SJSA1 (cell line): ENCODE measurements at places on chromosomes 3 and 15.

DNA sequence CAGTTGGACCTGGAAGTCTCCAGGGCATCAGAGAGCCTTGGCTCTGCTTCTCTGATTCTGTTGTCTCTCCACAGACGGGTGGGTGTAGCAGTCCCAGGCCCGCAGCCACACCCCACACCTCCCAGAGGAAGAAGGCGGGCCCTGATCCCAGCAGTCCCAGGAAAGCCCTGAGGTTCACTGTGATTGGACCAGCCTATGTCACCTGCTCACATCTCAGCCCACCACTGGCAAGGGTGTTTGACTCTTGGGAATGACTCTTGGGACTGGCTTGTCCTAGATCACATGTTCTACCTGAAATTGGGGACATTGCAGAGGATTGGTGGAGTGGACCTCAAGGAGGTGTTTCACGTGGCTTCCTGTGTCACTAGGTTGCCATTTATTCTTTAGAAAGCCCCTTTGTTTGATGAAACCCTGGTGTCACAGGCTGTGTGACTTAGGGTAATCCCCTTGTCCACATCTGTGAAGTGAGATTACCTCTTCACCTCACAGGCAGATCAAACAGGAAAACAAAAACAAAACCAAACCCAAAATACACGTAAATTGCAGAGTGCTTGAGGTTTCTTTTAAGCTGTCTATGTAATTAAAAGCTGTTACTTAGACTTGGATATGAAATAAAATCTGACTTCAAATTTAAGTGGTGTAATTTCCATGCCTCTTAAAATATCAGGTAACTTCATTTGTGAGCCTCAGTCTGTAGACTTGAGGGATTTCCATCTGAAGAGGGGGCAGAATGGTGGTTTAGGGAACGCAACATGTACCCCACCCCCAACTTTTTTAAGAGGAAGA lies 26.7 kb downstream of the FLNB start:
- H3K4me1 ChIP-seq: peaks cover 24% of the 10 kb centered on the region
- H3K27me3 ChIP-seq: no peaks in the 10 kb centered on the region
- H3K27ac ChIP-seq: no peak overlapping the region
- peaks cover 36% of the 10 kb centered on the region for H3K36me3 ChIP-seq
- no peak overlapping the region for H3K4me3 ChIP-seq

DNA sequence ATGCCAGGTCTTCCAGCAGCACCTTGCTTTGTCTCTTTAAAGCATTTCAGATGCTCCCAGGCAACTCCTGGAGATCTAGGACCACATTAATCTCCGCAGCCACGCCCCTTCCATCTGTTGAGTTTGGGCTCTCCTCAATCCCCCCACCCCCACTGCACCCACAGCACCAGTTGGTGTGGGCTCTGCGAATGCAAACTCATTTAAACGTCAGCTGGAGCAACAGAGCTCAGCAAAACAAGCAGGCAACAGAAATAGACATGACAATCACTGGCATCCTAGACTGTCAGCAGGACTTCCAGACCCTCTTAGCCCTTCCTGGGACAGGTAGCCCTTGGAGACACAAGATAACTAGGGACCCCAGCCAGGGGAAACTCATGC lies 106.9 kb downstream of the LSM3 start:
- peaks cover 18% of the 10 kb centered on the region for H3K4me1 ChIP-seq
- no peak overlapping the region for H3K27ac ChIP-seq
- no peak for DNase-seq
- no peak overlapping the region for H3K4me3 ChIP-seq
- H3K27me3 ChIP-seq: no peaks in the 10 kb centered on the region

DNA sequence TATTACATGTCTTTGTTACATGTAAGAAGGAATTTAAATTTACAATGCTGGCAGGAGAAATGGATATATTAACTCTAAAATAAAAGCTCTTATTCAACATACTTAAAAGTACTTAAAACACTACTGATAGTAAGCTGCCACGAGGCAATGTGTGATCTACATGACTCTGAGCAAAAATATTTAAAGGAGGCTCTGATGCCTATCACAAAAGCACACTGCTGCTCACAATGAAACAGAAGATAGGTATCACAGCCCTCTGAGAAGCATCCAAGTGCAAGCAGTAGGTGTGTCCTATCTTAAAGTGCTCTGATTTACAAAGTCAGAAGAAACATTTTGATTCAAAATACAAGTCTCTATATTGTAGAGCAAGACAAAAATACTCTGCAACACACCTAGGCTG lies 371.2 kb upstream of the WNT5A start:
- no peak overlapping the region for H3K27ac ChIP-seq
- DNase-seq: no peak
- H3K4me1 ChIP-seq: peaks cover 14% of the 10 kb centered on the region
- H3K27me3 ChIP-seq: no peaks in the 10 kb centered on the region

DNA sequence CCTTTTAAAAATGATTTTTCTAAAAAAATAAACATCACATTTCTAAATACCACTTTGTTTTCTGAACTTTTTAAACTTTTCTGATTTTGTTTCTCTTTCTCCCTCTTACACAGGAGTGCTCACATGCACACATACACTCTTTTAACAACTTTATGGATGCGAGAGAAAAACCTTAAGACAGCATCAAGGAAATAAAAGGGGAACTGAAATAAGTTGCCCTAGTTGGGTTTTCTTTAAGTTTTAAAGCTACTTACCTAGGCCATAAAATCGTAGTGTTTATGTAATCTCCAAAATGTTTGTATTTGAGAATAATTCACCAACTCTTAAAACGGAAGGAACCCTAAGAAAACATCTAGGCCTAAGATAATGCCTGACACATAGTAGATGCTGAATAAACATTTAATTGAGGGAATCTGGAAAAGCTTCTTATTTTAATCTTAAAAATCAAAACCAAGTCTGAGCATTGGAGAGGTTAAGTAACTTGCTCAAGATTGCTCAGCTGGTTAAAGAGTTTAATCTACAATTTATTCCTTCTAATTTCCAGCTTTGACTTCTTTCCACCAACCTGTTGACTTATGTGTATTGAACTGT lies 1.2 kb upstream of the BBX start:
- no peak for DNase-seq
- no peaks in the 10 kb centered on the region for H3K27me3 ChIP-seq
- peaks cover under 1% of the 10 kb centered on the region; the same call in 1 of the 2 replicates for H3K36me3 ChIP-seq
- H3K4me1 ChIP-seq: peaks cover 9% of the 10 kb centered on the region
- no peak overlapping the region for H3K4me3 ChIP-seq
- H3K27ac ChIP-seq: no peak overlapping the region

DNA sequence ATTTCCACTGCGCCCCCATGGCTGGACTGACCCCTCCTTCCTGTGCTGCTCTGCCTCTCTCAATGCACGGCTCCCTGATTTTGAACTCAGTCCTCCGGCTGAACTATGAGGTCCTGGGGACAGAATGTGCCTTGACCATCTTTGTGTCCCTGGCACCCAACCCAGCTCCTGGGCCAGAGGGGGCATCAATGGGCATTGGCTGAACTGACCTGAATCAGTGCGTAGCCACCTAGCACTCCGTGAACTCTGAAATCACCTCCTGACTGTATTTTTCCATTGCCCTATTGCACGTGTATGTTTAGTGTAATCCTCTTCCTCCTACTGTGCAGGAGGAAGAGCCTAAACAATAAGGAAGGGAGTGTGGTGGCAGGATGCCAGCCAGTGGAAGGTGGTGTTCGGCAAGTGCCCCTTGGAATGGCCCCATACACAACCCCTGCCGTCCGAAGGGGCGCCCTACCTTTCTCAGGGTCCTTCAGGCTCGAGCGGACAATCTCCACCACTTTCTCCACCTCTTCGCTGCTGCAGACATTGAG lies 33.5 kb downstream of the BDH1 start:
- no peak overlapping the region for H3K4me3 ChIP-seq
- no peaks in the 10 kb centered on the region for H3K4me1 ChIP-seq
- H3K27me3 ChIP-seq: no peaks in the 10 kb centered on the region
- no peak for DNase-seq

GRCh38 chr15:49573421-49573820 lies 47.2 kb downstream of the FAM227B start:
- H3K36me3 ChIP-seq: no peaks in the 10 kb centered on the region
- no peak overlapping the region for H3K27ac ChIP-seq
- H3K4me3 ChIP-seq: no peak overlapping the region
- DNase-seq: no peak

DNA sequence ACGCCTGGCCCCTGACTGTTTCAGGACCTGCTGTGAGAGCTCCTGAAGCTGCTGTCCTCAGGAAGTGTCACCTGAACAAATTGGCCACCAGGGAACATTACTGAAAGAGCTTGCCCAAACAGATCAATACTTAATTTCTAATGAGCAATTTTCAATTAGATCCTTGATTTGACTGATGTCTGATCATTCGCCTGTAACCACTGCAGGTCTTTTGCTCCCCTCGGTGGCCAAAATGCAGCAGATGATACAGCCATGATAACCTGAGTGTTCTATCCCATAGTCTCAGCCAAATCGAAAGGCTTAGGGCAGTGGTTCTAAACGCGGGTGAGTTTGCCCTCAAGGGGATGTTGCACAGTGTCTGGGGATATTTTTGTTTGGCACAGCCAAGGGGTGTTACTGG lies 57.6 kb upstream of the MEX3B start:
- H3K27ac ChIP-seq: no peak overlapping the region
- H3K4me3 ChIP-seq: no peak overlapping the region
- DNase-seq: no peak

DNA sequence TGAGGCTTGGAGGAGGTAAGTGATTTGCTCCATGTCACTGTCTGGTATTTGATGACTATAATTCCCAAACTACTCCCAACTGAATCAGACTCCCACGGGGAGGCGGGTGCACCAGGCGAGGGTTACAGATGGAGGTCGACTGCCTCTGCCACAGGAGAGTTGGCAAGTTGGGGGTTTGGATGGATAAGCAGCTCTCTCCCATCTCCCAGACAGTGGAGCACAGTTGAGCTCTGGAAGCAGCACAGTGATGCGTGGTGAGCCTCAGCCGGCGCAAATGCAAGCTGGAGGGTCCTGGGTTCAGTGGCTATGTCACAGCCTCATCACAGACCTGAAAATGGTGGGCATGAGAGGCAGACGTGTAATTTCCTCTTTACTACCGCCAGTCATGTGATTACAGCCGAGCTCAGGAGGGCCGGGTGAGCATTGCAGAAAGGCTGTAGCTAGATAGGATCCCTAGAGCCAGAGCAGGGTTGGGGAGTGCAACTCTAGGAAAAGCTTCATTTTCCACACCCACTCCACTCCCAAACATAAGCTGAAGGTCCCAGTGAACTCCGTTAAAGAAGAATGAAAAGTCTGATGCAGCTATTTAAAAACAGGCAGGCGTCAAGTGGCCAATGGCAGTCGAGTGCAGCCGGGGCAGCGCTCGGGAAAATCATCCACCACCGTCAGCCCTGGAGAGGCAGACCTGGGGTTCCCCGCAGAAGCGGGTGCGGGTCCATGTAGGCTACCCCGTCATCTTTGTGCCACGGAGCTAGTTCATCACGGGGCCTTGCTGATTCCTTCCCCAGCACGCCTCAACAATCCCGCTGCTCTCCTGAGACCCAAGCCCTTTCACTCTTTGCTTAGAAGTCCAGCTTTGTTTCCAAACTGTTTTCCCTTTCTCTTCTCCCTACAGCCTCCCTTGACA lies 33.3 kb upstream of the VPS8 start:
- peaks cover 29% of the 10 kb centered on the region for H3K4me1 ChIP-seq
- H3K27ac ChIP-seq: no peak overlapping the region
- no peaks in the 10 kb centered on the region for H3K27me3 ChIP-seq
- H3K36me3 ChIP-seq: no peaks in the 10 kb centered on the region

- no peak overlapping the region for H3K27ac ChIP-seq
- no peaks in the 10 kb centered on the region for H3K4me1 ChIP-seq
- H3K36me3 ChIP-seq: no peaks in the 10 kb centered on the region
- no peak for DNase-seq
Observed at GRCh38 chr3:113104357-113105092, 106.8 kb upstream of the BOC start.

DNA sequence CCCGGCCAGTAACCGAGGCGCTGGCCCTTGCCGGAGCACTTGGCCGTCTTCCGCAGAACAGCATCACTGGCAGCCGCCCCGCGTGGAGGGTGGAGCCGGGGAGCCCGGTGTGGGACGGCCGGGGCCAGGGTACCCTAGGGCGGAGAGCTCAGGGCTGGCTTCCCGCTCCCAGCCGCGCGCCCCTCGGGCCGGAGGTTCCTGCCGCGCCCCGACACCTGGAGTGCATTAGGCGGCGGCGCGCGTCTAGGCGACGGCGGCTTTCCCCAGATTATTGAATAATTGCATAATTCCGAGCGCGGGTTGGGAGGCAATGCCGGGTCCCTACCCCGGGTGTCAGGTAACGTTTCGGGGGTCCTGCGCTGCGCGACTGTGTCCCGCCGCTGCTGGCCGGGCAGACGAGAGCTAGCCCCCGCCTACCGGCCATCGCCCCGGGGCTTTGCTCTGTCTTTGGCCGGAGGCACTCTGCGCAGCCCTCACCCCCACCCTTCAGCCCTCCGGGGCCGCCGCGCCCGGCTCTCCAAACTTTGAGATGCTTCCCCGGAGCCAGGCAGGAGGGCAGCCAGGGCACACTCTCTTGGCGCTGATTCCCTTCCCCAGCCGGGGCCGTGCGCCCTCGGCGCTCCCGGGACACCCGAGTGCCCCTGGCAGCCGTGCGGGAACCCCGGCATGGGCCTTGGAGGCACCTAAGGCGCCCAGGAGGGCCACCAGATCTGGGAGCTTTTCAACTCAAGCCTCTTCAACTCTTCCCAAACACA lies 749 bp downstream of the ITGA11 start:
- H3K4me1 ChIP-seq: peaks cover 14% of the 10 kb centered on the region
- peak; percentile 35 for DNase-seq
- no peak overlapping the region for H3K27ac ChIP-seq
- H3K4me3 ChIP-seq: peak overlapping the region; percentile 27

GRCh38 chr3:67215690-67216089 lies 217.6 kb downstream of the KBTBD8 start:
- no peak overlapping the region for H3K4me3 ChIP-seq
- H3K27me3 ChIP-seq: no peaks in the 10 kb centered on the region
- H3K36me3 ChIP-seq: no peaks in the 10 kb centered on the region
- no peak overlapping the region for H3K27ac ChIP-seq

- no peaks in the 10 kb centered on the region for H3K27me3 ChIP-seq
- peaks cover 64% of the 10 kb centered on the region for H3K36me3 ChIP-seq
- H3K4me3 ChIP-seq: no peak overlapping the region
- peaks cover 18% of the 10 kb centered on the region for H3K4me1 ChIP-seq
Observed at GRCh38 chr15:59217876-59218498, 11.3 kb downstream of the LDHAL6B start.

DNA sequence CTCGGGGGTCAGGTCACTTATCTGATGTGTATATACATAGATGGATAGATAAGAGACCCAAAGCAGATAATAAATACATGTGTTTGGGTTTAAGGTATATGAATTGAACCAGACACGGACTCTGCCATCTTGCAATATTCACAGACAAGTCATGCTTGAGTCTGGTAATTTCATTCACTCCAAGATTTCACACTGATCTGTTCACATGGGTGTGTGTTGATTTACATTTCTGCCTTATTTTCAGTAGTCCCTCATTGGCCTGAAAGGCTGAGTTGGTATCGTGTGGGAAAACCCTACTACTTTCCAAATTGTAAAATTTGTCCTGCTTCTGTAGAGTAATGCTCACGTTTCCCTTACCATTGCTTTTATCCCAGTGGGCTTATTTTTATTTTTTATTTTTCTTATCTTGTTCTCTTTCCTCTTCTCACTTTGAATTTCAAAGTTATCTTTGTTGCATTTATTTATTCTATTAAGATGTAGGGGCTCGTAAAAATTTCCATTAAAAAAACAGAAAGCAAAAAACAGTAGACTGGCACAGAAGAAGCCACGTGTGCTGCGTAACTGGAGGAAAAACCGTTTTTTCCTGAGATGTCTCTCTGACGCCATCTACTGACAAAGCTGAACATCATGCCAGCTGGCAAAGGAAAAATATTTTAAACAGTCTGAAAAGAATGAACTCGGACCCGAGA lies 10.8 kb upstream of the MFSD1 start:
- peaks cover 15% of the 10 kb centered on the region for H3K4me1 ChIP-seq
- peak; percentile 52 for DNase-seq
- no peak overlapping the region for H3K27ac ChIP-seq
- H3K4me3 ChIP-seq: no peak overlapping the region
- H3K36me3 ChIP-seq: no peaks in the 10 kb centered on the region
